PC-3 (cell line): ENCODE measurements at places on chromosomes 4 and X. TPM values are rescaled to one million over a fixed set of nuclear protein-coding genes. Genes with fewer than 3 reads are reported as not detected.

PLAC8 gene
- 1.6 and 3.7 TPM in 2 replicates for total RNA-seq

XAGE2 gene
- not detected in 2 replicates for total RNA-seq

DCTD gene
- 58.1 and 62.3 TPM in 2 replicates for total RNA-seq

- DNase-seq = peak; percentile 30
Observed at GRCh38 chr4:154944996-154945395, 163.9 kb downstream of the RBM46 start.

GRCh38 chrX:1484638-1485019, 31.9 kb upstream of the ASMTL start:
- DNase-seq = no peak

- DNase-seq = no peak
Observed at GRCh38 chr4:105135785-105136184, 10.9 kb upstream of the TET2 start.

DNA sequence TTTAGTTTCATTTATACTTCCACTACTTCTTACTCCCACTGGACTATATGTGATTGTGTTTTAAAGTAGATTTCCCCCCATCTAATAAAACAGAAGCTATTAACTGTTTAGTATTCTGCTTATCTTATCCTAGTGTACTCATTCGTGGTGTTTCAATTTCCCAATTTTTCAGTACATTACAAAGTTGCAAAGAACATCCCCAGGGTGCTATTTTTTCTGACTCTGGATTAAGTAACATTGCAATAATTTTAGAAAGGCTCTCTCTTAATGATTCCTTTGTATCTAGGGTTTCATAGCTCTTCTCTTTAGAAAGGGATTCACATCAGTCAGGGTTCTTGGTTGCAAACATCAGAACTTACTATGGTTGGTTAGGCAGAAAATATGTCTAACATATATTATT, 317.9 kb upstream of the DIPK2B start:
- DNase-seq = no peak

- no peak for DNase-seq
Observed at GRCh38 chrX:150610043-150610442, 41.6 kb downstream of the MTM1 start.

GRCh38 chr4:139866276-139866962, 200.8 kb downstream of the MGST2 start:
- DNase-seq = no peak

GRCh38 chr4:80033581-80033980, 39.4 kb downstream of the ANTXR2 start:
- peak; percentile 12 for DNase-seq

DNA sequence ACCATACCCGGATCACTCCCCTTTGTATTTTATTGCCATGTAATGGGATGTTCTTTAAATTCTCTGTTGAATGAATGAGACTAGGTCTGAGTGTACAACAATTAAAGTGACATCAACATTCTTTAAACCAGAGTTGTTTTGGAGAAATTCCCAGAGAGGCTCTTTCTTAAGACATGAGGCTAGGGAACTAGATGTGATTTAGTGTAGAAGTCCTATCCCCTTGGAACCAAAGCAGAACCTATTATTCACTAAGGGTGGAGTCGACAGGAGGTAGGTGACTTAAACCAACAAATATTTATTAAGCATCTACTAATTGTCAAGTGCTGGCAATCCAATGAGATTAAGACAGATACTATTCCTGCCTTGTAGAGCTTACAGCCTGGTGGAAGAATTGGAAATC, 1.7 kb downstream of the EIF1AX start:
- DNase-seq = peak; percentile 43

- DNase-seq = no peak
Observed at GRCh38 chr4:15343000-15343399, 84.8 kb upstream of the C1QTNF7 start.

GRCh38 chr4:28146191-28146590, 1285.5 kb downstream of the STIM2 start:
- DNase-seq = no peak

GRCh38 chr4:108029731-108030130, 40.0 kb downstream of the HADH start:
- peak; percentile 9 for DNase-seq

- no peak for DNase-seq
Observed at GRCh38 chr4:16083241-16084191, at the start of gene PROM1. TSS of gene PROM1 (minus strand) at chr4:16084023. CDS start at chr4:16075906, 8,117 bp downstream.

- peak; percentile 6 for DNase-seq
Observed at GRCh38 chr4:105923497-105924238, 28.4 kb downstream of the NPNT start.
